NCI-H1417 treated with DMSO at 0.1 percent for 48 hours (cell line): ENCODE measurements at places on chromosomes 1 and 21.

GRCh38 chr1:16091296-16091695 is 17.8 kb upstream of the FAM131C start:
- DNase-seq, result no peak

DNA sequence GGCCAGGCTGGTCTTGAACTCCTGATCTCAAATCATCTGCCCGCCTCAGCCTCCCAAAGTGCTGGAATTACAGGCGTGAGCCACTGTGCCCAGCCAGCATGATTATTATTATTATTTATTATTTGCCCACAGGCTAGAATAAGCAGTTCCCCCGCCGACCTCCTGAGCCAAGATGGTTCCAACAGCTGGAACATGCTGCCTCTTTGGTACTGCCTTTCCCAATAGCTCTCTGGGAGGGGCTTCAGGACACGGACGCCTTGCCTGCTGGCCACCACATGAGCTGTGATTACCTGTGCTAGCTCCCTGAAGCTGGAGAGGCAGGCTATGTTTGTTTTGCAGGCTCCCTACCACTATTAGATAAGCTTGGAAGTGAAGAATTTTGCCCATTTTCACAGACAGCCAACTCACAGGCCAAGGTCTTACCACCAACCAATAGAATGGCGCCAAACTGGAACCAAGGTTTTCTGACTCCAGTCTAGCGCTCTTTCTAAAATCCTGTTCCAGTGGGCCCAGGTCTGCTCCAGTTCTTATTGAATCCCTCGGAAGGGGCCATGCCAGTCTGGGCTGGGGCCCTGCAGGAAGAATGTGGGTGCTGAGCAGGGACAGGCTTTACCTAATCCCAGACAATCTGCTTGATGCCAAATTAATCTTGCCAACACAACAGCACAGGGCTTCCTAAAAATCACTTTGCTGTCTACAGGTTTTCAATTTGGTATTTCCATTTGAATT is 2.1 kb upstream of the GPR61 start:
- no peak for DNase-seq

GRCh38 chr1:157562515-157562914 is 10.2 kb upstream of the FCRL5 start:
- DNase-seq, result no peak

- DNase-seq, result no peak
Observed at GRCh38 chr21:46385846-46386733, 62.1 kb downstream of the PCNT start.

GRCh38 chr1:65166572-65167305 is 18.7 kb downstream of the AK4 start:
- DNase-seq, result no peak

- DNase-seq, result no peak
Observed at GRCh38 chr1:1020000-1020404, at the start of gene AGRN. TSS of gene AGRN (plus strand) at chr1:1020120. CDS start at chr1:1020173, 53 bp downstream.

- no peak for DNase-seq
Observed at GRCh38 chr1:69157046-69157756, 410.5 kb upstream of the LRRC7 start.

GRCh38 chr1:232891071-232891470 is 59.3 kb upstream of the NTPCR start:
- no peak for DNase-seq

DNA sequence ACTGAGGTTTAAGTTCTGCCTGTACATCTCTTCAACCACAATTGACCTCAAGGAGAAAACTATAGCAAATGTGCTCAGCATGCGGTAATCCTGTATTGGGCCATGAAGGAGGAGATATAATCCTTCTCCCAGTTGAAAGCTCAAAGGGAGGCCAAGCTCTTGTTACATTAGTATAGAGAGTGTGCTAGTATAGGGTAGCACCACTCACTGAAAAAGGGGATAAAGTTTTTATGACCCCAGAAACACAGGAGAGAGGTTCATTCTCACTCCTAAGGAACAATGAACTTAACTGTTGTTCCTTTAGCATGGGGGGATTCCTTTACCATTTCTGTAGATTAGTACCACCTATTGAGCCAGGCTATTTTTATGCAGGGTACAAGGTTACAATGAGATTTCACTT is 267.7 kb downstream of the LRRIQ3 start:
- no peak for DNase-seq

DNA sequence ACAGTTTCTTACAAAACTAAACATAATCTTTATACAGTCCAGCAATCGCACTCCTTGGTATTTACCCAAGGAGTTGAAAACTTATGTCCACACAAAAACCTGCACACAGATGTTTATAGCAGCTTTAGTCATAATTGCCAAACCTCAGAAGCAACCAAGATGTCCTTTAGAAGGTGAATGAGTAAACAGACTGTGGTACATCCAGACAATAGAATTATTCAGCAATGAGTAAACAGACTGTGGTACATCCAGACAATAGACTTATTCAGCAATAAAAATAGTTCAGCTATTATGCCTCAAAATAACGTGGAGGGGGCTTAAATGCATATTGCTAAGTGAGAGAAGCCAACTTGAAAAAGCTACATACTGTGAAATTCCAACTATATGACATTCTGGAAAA is 87.0 kb upstream of the GALNT2 start:
- DNase-seq, result no peak

DNA sequence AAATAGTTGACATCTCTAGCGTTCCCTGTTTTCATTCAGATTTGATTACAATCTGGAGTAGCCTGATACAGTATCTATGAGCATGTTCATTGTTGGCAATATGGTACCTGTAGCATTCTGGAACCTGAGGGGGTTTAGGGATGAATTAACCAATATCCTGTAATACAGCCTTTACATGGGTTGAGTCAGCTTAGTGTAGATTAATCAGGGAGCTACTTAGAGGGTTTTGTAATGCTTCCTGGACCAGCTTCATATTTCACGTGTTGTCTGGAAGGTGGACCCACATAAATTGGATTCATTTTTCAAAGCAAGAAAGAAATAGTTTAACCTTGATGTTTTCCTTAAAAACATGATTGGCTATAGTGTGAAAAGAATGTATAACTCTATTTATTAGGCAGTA is 3.6 kb downstream of the OTUD3 start:
- DNase-seq, result no peak

DNA sequence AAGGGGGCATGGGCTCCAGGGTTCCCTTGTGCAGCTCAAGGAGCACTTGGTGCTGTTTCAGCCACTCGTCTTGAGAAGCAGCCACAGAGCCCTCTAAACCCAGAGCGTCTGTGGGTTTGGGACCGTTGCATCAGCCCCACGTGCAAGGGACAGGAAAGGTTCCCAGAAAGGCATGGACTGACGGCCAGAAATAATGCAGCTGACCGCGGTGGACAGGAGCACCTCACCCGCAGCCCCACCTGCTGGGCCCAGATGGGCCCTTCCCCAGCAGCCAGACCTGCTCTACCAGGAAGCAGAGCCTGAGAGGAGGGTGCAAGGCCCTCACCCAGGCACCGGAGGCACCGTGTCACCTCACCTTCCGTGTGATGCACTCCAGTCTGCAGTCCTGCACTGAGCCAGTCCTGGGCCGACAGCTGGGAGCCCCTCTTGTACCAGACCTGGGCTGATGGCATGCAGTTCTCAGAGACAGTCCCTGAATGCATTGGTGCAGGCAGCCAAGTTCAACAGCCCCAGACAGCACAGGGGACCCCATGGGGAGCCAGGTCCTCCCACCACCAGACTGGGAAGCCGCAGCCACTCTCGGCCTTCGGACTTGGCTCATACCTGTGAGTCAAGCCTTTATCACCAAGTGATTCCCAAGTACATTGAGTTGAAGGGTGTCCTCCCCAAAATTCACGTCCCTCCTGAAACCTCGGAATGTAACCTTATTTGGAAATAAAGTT is 4.8 kb upstream of the TFF3 start:
- DNase-seq, result no peak

DNA sequence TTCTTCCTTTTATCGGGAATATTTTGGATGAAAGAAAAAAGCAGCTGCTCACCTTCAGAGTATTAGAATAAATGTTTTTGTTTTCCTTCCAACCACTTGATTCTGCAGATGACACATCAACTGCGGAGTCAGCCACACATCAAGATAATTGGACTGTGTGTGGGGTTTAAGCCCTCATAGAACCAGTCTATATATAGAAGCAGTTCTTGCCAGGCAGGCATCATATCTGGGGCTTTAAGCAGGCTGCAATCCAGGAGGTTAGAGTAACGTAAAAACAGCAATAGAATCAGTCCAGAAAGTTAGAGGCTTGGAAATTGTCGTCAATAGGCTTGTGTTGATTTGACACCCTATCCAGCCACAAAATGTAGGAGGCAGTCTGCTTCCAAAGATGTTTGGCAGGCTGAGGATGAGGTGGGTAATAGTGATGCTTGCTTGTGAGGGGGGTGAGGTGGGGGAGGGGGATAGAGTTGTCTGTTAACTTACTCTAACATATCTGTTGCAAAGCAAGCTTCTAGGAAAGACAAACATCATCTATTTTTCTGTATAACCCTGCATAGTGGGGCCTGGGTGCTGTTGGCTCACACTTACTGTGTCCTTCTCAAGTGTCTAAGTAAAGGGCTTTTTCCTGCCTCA is 64.8 kb downstream of the PEX14 start:
- DNase-seq, result no peak

DNA sequence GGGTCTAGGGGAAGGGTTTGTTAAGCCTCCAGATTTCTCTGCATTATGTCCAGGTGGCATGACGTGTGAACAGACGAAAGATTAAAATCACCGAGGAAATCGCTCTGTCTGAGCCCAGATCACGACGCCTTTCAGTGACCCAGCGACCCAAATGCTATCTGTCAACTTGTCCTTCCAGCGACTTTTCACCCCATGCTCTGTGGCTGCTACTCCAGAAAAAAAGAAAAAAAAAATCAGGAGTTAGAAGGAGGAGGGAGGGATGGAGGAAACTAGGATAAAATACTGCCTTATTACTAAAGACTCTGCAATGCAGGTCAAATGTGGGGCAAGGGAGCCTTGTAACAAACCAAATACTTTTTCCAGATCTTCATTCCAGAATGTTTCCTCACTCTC is 352.0 kb downstream of the NUF2 start:
- no peak for DNase-seq

GRCh38 chr1:172719694-172720138 is 60.8 kb downstream of the FASLG start:
- no peak for DNase-seq

GRCh38 chr1:110879758-110880606 is 7.0 kb downstream of the CD53 start:
- DNase-seq, result no peak

DNA sequence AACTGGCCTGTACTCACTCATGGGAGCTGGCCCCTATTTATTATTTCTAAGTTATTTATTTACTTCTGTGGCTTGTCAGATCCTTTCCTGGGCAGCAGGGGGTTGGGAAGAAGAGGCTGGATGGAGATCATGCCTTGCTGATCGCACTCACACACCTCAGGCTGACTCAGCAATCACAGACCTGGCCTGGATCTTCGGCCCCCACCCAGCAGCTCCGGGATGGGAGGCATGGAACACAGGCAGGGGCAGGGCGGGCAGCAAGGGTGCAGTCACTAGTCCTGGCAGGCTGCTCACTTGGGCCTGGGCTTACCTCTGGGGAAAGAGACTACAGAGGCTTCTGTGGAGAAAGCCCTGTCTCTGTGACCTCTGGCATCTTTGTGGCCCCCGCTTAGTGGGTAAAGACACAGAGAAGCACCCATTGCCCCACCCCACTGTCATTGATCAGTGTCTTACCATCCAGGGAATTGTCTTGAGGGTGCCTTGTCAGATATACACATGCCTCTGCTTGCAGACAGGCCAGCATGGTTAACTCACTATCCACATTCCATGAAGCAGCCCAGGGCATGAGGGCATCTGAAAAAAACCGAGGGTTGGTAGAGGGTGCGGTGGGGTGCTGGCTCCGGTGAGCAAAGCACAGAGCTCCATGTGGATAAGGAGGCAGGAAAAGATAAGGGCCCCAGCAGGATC is 3.7 kb downstream of the ARTN start:
- DNase-seq, result no peak

DNA sequence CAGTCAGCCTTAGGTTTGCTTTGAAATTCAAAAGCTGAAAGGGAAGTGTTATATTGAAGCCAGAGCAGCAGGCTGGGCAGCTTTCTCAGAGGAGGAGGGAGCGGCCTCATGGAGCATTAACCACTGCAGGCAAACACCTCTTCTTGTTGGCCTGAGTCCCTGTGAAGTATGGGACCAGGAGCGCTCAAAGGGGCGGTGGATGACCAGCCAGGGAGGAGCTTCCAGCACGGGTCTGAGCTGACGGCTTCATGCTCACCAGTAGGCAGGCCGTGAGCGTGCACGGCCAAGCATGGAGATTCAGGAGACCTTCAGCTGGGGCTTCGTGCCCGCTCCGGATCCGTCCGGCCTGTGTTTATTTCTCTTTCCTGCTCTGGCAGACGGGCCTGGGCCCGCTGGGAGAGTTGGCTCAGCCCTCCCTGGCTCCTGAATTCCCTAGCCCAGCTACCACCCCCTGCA is 245.2 kb downstream of the TRABD2B start:
- DNase-seq, result no peak

DNA sequence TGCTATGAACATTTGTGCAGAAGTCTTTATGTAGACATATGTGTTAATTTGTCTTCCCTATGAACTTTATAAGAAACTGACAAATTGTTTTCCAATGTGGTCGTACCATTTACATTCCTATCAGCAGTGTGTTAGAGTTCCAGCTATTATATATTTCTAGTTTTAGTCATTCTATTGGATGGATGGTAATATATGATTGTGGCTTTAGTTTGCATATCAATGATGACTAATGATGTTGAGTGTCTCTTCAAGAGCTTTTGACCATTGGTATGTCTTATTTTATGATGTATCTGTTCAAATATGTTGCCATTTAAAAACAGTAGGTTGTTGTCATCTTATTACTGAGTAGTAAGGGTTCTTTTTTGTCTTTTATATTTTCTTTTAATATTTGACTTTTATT is 16.2 kb upstream of the ZNF326 start:
- no peak for DNase-seq

- DNase-seq, result peak; percentile 26
Observed at GRCh38 chr1:87292684-87293493, 35.8 kb upstream of the LMO4 start.

- DNase-seq, result no peak
Observed at GRCh38 chr1:248625971-248626370, 8.9 kb downstream of the OR2T11 start.

DNA sequence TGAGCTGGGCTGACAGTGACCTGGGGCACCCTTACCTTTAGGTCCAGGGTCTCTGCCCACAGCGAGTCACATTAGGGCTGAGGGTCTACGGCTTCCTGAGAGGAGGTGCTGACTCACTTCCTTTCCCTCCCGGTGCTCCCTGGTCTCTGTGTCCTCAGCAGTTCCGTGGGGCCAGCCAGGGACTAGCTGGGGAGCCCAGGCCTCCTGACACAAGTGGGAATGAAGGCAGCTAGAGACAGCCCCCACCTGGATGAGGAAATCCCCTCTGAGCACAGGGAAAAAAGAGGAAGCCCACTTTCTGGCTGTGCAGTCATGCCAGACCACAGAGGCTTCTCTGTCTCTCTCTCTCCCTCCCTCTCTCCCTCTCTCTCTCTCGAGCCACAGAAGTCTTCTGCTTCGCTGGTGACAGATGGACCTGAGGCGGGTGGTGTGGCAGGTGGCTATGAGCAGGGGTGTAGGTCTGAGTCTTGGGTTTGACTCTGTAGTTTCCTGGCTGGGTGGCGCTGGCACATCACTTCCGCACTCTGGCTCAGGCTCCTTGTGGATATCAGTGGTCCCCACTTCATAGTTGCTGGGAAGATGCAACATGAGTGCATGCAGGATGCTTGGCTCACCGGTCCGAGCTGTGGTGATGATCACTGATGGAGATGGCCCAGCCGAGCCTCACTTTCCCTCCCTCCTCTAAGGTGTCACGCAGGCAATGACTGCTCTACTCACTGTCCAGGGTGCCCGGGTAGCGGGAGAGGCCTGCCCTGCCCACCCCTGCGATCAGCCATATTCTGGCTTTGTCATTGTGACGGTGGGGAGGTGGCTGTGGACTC is 3.5 kb downstream of the SLC66A1 start:
- no peak for DNase-seq

- no peak for DNase-seq
Observed at GRCh38 chr1:20187103-20187812, 940 bp upstream of the PLA2G2C start.
